ENCODE measurements at places on chromosomes 4 and X.

DNA sequence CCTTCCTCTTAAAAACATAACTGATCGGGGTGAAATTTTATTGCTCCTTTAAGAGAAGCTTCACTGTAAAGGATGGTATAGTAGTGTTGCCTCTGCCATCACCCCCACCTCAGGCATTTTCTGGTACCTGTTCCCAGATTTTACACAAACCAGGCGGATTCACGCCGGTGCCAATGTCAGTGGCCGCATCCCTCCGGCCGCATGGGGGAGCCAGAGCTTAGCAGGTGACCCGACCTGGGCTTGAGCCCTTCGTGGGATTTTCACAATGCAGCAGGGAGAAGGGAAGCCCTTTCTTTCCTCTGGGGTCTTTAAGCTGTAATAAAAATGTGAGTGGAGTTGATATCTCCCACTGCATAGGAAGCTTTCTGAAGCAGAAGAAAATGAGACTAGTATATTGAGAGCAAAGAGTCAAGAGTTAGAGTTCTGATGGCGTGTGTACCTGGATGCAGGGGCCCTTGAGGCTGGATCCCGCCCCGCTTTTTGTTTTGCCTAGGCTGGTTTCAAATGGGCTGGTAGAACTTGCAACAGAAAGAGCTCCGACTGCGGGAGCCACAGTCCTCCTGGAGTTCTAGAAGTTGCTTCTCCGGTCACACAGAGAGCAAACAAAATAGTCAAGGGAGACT is 59.4 kb downstream of the POLR2B start:
- no peaks in the 10 kb centered on the region for H3K36me3 ChIP-seq
- no peak for DNase-seq
- no peak overlapping the region for H3K4me3 ChIP-seq
- no peak overlapping the region for H3K27ac ChIP-seq

- no peak overlapping the region for H3K4me3 ChIP-seq
- no peaks in the 10 kb centered on the region for H3K36me3 ChIP-seq
- H3K27ac ChIP-seq = no peak overlapping the region
- no peaks in the 10 kb centered on the region for H3K4me1 ChIP-seq
- DNase-seq = no peak
- H3K27me3 ChIP-seq = no peaks in the 10 kb centered on the region
Measured at GRCh38 chr4:27463816-27464215, 603.2 kb downstream of the STIM2 start.

- peaks cover 10% of the 10 kb centered on the region for H3K27me3 ChIP-seq
- no peaks in the 10 kb centered on the region for H3K36me3 ChIP-seq
- no peak for DNase-seq
- H3K27ac ChIP-seq = no peak overlapping the region
Measured at GRCh38 chr4:4368809-4369580, 17.9 kb upstream of the NSG1 start.

- H3K4me3 ChIP-seq = peak overlapping the region; percentile 29
- no peaks in the 10 kb centered on the region for H3K36me3 ChIP-seq
- H3K27me3 ChIP-seq = peaks cover under 1% of the 10 kb centered on the region
- no peak for DNase-seq
Measured at GRCh38 chr4:100895556-100896197, 377.9 kb upstream of the EMCN start.

DNA sequence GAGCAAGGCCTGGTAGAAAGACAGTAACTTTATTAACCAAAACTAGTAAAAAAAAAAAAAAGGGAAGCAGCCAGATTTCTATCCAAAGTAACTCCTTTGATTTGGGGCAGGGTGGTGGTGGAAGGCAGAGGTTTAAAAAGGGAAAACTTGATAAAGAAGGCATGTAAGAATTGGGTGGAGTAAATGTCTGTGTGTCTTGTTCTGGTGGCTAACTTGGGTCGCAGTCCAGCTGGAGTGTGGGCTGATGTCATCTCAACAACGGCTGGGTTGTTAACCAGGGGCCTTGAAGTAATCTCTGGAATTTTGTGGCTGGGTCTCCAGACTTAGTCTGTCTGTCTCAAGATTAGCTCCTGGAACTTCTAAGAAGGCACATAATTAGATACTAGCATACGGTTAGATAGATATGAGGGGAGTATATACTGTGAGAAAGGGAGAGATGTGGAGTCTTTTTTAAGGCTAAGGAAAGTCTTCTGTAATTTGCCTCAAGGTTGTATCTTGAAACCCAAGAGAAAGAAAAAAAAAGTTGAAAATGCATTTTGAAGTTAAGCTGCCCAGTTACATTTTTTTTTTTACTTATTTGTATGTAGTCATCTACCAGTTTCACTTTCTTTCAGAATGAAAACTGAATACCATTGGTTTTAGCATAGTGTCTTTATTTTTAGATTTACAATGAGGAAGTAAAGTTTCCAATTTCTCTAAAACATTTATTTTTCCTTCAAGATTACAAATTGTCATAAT is 48.3 kb downstream of the MTHFD2L start:
- no peaks in the 10 kb centered on the region for H3K27me3 ChIP-seq
- no peaks in the 10 kb centered on the region for H3K36me3 ChIP-seq
- H3K27ac ChIP-seq = no peak overlapping the region

DNA sequence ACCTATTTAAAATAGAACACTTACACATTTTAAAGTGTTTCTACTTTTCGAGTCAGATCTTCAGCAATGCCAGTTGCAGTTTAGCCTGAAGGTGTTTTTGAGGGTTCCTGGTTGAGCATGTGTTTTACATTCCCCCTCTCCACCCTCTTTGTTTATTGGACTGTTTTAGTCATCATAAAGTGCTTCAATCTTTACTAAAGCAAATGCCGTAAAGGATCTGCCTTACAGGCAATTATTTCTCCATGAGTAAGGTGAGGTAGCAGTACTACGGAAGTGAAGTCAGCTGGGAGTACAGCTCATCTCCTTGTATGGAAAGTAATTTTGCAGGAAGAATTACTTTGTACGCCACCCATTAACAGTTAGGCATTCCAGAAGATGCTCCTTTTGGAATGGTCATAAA is 36.9 kb downstream of the PDLIM5 start:
- no peaks in the 10 kb centered on the region for H3K27me3 ChIP-seq
- no peak overlapping the region for H3K4me3 ChIP-seq

Data from T-cell (primary cell).